ENCODE measurements at places on chromosomes 11 and 22.
A peak's percentile ranks its signal among the peaks of the same experiment; 100 is the strongest.

DNA sequence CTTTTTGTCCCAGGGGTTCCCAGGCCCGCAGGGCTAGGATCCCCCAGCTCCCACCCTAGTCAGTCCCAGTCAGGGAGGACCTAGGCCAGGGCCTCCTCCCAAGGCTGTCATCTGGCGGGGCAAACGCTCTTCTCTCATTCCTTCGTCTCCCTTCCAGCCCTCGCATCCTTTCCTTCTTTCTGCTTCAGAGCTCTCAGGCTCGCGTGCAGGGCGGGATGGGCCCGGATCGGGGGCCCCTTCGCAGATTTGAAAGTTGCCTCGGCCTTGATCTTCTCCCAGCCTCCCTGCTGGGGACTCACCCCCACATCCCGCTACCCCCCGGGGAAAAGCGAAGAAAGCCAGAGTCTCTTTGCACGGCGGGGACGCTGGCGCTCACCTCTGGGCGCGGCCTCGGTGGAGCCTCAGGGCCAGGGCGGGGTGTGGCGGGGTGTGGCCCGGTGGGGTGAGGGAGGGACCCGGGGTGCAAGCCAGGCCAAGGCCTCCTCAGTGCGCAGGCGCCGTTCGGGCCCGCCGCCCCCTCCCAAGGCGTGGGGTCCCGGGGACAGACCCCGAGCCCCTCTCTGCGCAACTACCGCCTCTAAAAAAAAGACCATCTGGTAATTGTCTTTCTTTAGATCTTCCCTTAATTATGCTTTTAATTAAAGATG, 14.8 kb upstream of the PAX6 start:
- DNase-seq: no peak

GRCh38 chr11:74925281-74925680, 23.6 kb downstream of the XRRA1 start:
- no peak for DNase-seq

DNA sequence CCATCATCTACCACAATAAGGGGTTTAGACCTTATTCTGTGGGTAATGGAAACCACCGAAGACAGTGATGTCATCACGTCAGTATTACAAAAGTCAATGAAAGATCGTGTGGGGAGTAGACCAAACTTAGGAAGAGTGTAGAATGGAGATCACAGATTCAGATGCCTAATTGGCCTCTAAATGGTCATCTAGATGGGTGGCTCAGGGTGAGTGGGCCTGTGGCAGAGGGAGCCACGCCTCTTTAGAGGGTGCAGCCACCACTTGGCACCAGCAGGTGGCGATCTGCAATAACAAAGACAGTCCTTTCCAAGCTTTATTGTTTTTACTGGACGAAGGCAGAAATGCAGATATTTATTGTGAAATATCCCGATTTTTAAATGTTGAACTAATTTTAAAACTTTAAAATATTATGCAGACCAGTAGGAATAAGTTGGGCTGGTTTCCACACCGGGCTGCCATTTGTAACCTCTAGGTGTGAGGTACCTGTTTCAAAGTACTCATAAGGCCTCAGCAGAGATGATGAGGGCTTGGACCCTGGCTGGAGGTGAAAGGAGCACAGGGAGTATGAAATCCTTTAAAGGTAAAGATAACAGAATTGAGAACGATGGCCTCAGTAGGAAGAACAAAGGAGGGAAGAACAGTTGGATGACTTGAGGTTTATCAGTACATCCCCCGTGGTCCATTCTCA, 222.0 kb downstream of the DBX1 start:
- DNase-seq: peak; percentile 57

DNA sequence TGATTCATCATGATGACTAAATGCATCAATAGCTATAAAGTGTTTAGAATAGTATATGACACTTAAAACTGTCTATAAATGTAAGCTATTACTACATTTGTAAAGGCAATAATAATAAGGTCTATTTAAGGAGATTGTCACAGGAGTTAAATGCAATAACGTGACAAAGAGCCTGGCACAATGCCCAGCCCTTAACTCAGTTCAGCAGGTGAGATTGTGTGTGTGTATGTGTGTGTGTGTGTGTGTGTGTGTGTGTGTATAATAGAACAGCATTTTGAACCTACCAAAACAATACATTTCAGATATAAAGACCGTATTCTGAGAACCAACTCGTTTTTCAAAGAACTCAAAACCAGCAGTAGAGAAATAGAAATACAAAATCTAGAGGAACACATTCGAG, 177.5 kb downstream of the MYO18B start:
- no peak for DNase-seq

- no peak for DNase-seq
Observed at GRCh38 chr11:1479678-1480118, 6.9 kb downstream of the MOB2 start.

- DNase-seq: no peak
Observed at GRCh38 chr11:45482331-45482730, 183.1 kb downstream of the CHST1 start.

- DNase-seq: no peak
Observed at GRCh38 chr11:26088391-26088790, 243.5 kb upstream of the ANO3 start.

GRCh38 chr11:102361086-102362031, 14.3 kb downstream of the BIRC2 start:
- DNase-seq: no peak

DNA sequence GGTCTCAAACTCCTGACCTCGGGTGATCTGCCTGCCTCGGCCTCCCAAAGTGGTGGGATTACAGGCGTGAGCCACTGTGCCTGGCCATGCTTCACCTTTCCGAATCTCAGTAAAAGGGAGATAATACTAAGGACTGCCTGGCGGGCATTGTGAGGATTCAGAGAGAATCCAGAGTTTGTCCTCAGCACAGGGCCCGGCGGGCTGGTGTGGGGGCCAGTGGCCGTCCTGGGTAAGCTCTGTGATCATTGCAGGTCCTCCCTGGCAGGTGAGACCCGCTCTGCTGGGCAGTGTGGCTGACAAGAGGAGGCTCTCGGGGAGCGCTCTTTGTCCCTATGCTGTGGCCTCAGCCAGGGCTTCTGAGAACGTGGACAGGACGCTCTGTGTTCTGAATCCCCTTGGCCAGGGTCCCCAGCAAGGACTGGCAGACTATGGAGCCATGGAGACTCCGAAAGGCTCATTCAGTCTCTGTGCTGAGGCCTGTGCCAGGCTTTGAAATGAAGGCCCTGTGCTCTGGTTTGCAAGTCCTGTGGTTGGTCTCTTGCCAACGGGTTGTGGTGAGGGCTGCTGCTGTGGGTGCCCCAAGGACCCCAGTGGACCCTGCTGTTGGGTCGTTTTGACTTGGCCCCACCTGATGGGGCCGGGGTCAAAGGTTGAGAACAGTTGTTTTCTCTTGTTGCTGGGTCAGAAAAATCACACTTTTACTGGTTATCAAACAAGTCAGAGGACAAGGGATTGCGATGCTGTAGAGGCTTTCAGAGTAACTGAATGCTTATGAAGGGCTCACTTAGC, 2.1 kb downstream of the TPCN2 start:
- no peak for DNase-seq

GRCh38 chr11:10930224-10930971, 72.5 kb upstream of the ZBED5 start:
- peak; percentile 62 for DNase-seq

- DNase-seq: no peak
Observed at GRCh38 chr22:26615830-26616435, 1.9 kb downstream of the CRYBB1 start.

DNA sequence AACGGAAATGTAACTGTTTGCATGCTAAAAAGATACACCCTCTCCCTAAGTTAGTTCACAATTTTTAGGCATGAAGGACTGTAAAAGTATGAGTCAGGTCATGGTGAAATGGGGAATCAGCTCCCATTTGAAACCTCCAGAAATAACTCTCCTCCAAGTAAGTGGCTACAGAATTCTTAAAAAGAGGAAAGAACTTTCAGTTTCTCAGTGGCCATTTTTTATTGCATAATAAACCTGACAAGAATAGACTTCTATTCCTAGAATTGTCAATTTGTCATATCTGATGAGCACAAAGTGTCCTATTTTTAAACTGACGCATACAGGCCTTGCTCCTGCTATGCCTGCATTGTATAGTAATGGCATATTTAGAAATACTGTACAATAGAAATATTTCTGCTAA, 612.2 kb downstream of the CNTN5 start:
- DNase-seq: peak; percentile 67

DNA sequence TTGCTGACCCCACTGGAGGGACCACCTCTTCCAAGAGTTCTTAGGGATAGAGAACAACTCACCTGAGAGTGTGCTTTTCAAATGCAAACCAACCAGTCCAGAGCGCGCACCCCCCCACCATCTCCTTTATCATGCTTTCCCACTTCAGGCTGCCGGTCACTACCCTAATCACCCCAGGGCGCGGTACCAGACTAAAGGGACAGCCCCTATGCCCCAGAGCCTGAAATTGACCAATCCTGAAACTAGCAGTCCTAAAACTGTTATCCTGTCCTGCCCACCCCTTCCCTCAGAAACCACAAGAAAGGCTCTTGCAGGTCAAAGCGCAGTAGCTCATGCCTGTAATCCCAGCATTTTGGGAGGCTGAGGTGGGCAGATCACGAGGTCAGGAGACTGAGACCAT, 37.0 kb downstream of the NEAT1 start:
- DNase-seq: no peak

- no peak for DNase-seq
Observed at GRCh38 chr11:131866535-131867400, 496.4 kb downstream of the NTM start.

GRCh38 chr22:50724616-50725015, 13.4 kb upstream of the ACR start:
- DNase-seq: no peak

DNA sequence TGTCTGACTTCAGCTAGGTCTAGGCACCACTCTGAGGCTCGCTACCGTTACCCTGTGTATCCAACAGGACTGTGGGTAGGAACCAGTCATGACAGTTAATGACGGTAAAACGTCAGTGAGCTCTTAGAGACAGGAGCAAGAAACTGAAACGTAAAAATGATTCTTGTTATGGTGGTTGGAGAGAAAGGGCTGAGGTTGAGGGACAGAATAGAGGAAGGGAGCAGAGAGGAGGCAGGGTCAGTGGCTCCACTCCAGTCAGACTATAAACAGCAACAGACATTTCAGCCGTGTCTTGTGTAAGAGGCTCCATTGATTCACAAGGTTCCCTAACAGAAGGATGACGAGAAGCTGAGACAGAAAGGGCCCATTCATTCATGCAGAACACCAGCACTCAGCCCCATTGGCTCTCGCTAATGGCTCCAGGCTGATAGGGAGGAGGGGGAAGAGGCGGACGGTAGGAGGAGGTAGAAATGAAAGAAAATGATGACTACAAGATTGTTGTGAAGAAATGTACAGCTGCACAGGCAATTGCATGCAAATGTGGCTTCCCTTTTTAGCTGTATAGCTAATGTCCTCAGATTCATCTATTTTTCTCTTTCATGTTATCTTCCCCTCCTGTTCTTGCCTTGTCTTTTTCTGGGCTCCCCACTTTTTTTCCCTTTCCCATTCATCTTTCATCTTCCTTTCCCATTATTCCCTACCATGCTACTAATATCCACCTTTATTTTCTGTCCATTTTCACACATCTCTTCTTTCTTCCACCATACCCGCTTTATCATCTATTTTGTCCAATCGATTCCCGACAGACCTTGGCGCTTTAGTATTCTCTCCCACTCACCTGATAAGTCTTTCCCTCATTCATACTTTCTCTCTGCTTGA, 34.3 kb downstream of the ETS1 start:
- DNase-seq: peak; percentile 90

GRCh38 chr11:20247591-20248007, 87.3 kb upstream of the DBX1 start:
- DNase-seq: no peak

- no peak for DNase-seq
Observed at GRCh38 chr11:57699813-57700212, 12.2 kb downstream of the MED19 start.

DNA sequence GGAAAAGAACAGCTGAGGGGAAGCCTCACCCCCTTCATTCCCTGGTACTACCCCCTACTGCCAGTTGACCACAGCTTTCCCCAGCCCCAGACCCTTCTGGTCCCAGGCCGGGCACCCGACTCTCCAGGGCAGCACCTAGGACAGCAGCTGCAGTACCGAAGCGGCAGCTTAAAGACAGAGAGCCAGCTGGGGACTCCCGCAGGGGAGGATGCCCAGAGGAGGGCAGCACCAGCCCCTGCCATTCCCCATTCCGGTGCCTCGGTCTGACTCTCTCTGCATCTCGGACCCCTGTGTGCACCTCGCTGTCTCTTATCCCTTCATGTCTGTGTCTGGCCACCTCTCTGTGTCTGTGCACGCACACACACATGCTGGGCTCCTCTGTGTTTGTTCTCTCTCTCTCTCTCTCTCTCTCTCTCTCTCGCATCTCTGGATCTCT, 9.4 kb downstream of the IGSF9B start:
- peak; percentile 3 for DNase-seq

- DNase-seq: no peak
Observed at GRCh38 chr11:74695705-74696280, 35.4 kb downstream of the CHRDL2 start.

GRCh38 chr11:116871248-116871647, 33.8 kb upstream of the APOA1 start:
- DNase-seq: peak; percentile 56

DNA sequence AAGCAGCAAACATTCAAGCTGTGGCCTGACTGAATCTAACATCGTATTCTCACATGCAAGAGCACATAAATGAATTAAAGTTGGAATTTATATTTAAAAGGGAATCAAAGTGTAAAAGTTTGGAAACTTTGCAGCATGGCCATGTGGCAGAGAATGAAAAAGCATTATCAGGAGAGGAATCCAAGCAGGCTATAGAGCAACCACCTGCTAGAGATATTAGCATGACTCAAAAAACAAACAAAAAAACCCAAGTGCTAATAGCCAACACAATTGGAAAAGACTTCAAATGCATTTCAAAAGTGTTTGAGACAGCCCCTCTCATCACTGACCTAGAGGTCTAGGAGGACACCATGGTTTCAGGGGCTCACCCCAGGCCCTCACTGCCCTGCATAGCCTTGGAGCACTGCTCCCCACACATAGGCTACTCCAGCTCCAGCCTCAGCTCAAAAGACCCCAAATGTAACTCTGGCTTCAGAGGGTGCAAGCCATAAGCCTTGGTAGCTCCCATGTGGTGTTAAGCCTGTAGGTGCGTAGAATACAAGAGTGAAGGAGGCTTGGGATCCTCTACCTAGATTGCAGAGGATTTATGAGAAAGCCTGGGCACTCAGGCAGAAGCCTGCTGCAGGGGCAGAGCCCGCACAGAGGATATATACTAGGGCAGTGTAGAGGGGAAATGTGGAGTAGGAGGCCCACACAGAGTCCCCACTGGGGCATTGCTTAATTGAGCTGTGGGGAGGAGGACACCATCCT, 1.7 kb upstream of the KRTAP5-7 start:
- no peak for DNase-seq

DNA sequence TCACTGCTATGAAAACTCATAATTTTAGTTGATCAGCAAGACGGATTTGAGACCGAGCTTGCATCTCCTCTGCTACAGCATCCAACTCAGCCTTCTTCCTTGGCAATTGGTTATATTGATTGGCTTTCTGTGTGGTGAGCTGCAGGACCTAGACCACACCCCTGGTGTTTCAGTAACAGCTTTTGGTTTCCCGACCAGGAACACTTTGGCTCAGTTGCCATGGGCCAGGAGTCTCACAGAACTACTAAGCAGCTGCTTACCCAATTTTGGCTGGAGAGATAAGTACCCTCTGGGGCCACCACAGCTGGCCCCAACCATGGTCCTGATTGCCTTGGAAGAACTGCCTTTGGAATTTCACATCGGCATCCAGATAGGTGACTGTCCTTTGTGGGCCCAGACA, at the start of gene GLYATL1:
GLYATL1 (plus strand) TSS at position 212 of the 400 bp plus-strand sequence. CDS start 7,600 bp downstream, outside the sequence.
- no peak for DNase-seq

All from inflammatory macrophage (primary cell).